Activated CD8-positive, alpha-beta T cell treated with anti-CD3 and anti-CD28 coated beads for 36 hours (primary cell): ENCODE measurements at places on chromosomes 12 and 14. TPM values are rescaled to one million over a fixed set of nuclear protein-coding genes. Genes with fewer than 3 reads are reported as not detected.
A peak's percentile ranks its signal among the peaks of the same experiment; 100 is the strongest.

The CABP1 gene
- 0.50 TPM for total RNA-seq

GRCh38 chr14:77061630-77062257 is 33.2 kb upstream of the IRF2BPL start:
- DNase-seq, result no peak
- no peak overlapping the region for H3K4me3 ChIP-seq
- no peaks in the 10 kb centered on the region for H3K27me3 ChIP-seq
- H3K36me3 ChIP-seq, result no peaks in the 10 kb centered on the region
- H3K4me1 ChIP-seq, result no peaks in the 10 kb centered on the region
- H3K27ac ChIP-seq, result no peak overlapping the region

DNA sequence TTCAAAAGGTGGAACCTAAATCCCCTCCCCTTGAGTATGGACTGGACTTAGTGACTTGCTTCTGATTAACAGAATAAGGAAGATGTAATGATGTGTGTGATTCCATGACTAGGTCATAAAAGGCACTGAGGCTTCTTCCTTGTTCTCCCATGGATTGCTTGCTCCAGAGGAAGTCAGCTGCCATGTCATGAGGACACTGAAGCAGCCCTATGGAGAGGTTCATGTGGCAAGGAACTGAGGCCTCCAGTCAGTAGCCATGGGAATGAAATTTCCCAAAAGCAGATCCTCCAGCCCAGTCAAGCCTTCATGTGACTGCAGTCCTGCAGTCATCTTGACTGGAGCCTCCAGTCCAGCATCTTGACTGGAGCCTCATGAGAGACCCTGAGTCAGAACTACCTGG is 10.7 kb downstream of the TMBIM4 start:
- H3K4me1 ChIP-seq, result peaks cover 57% of the 10 kb centered on the region
- no peak overlapping the region for H3K27ac ChIP-seq
- H3K27me3 ChIP-seq, result no peaks in the 10 kb centered on the region
- H3K36me3 ChIP-seq, result peaks cover 45% of the 10 kb centered on the region
- no peak for DNase-seq
- no peak overlapping the region for H3K4me3 ChIP-seq

DNA sequence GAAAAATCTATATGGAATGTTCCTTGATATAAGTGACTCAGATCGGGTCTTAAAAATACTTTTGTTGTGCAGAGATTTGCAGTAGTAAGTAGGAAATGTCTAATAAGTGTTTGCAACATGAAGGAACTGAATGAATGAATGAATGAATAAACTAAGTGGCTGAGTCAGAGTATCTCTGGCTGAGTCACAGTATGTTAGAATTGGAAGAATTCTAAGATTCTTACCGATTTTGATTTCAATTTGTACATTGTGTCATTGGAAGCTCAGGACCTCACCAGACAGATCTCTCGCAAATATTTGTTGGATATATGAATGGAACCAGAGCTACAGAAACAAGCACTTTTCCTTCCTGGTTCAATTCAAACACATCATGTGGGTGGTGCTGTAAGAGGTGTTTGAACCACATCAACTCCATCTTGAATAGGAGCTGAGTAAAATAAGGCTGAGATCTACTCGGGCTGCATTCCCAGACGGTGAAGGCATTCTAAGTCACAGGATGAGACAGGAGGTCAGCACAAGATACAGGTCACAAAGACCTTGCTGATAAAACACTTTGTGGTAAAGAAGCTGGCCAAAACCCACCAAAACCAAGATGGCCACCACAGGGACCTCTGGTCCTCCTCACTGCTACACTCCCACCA is 123.9 kb upstream of the FOXN3 start:
- DNase-seq, result no peak
- no peak overlapping the region for H3K4me3 ChIP-seq
- no peaks in the 10 kb centered on the region for H3K27me3 ChIP-seq
- H3K36me3 ChIP-seq, result peaks cover 17% of the 10 kb centered on the region

GRCh38 chr12:62129291-62129690 is 130.9 kb upstream of the USP15 start:
- H3K4me1 ChIP-seq, result no peaks in the 10 kb centered on the region
- H3K4me3 ChIP-seq, result no peak overlapping the region
- no peaks in the 10 kb centered on the region for H3K36me3 ChIP-seq
- DNase-seq, result no peak
- H3K27me3 ChIP-seq, result no peaks in the 10 kb centered on the region

GRCh38 chr12:15527201-15528080 is 205.1 kb downstream of the PTPRO start:
- no peak overlapping the region for H3K27ac ChIP-seq
- DNase-seq, result peak; percentile 14
- peaks cover 2% of the 10 kb centered on the region for H3K27me3 ChIP-seq
- H3K4me1 ChIP-seq, result peaks cover 2% of the 10 kb centered on the region
- peaks cover 3% of the 10 kb centered on the region for H3K36me3 ChIP-seq
- H3K4me3 ChIP-seq, result no peak overlapping the region

DNA sequence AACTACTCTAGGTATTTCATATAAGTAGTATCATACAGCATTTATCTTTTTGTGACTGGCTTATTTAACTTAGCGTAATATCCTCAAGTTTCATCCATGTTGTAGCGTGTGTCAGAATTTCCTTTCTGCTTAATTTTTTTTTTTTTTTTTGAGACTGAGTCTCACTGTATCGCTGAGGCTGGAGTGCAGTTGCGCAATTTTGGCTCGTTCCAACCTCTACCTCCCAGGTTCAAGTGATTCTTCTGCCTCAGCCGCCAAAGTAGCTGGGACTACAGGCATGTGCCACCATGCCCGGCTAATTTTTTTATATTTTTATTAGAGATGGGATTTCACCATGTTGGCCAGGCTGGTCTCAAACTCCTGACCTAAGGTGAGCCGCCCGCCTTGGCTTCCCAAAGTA is 28.9 kb downstream of the PNMA1 start:
- no peak for DNase-seq
- H3K4me3 ChIP-seq, result no peak overlapping the region
- no peak overlapping the region for H3K27ac ChIP-seq
- H3K4me1 ChIP-seq, result no peaks in the 10 kb centered on the region
- no peaks in the 10 kb centered on the region for H3K27me3 ChIP-seq

The AQP2 gene
- total RNA-seq, result not detected

DNA sequence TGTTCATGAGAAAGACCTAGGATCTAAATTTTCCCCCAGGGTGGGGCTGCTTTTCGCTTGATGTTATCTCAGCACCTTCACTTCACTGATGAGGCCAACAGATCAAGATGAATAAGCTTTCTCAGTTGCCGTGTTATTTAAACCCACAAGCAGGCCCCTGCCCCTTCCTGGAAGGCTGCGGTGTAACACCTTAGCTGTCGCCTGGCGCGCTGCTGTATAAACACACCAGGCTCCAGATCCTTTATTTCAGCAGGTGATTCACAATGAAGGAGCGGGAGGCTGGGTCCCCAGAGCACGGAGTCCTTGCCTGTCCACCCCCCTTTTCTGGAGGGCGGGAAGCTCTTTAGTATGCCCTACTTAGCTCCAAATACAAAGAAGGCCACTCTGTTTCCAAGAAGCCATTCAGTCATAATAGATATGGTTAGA is 515.4 kb downstream of the FUT8 start:
- H3K36me3 ChIP-seq, result no peaks in the 10 kb centered on the region
- H3K27ac ChIP-seq, result peak overlapping the region; percentile 75
- no peaks in the 10 kb centered on the region for H3K27me3 ChIP-seq
- DNase-seq, result peak; percentile 95
- H3K4me3 ChIP-seq, result peak overlapping the region; percentile 34

DNA sequence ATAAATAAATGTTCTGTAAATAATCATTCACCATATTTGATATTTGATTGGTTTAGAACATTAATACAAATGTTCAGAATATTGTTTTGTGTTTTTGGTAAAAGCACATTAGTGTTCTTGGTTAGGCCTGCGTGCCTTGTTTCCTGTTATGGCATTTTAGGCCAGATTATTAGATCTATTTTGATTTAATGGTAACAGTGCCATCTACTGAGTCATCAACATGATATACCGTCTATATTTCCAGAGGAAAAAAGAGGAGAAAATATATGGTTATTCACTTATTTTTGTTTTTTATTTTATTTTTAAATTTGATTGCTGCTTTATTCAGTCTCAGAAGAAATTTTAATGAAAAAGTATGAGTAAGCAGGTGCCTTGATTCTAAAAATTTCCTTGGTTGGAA is 60.3 kb downstream of the GPHN start:
- H3K27ac ChIP-seq, result no peak overlapping the region
- H3K27me3 ChIP-seq, result no peaks in the 10 kb centered on the region
- no peak for DNase-seq
- peaks cover 14% of the 10 kb centered on the region for H3K36me3 ChIP-seq
- H3K4me3 ChIP-seq, result no peak overlapping the region
- H3K4me1 ChIP-seq, result peaks cover 7% of the 10 kb centered on the region

- no peak overlapping the region for H3K27ac ChIP-seq
- H3K27me3 ChIP-seq, result no peaks in the 10 kb centered on the region
- H3K36me3 ChIP-seq, result no peaks in the 10 kb centered on the region
- no peak for DNase-seq
These were observed 232.0 kb upstream of the PLXNC1 start for GRCh38 chr12:93916402-93916801.

DNA sequence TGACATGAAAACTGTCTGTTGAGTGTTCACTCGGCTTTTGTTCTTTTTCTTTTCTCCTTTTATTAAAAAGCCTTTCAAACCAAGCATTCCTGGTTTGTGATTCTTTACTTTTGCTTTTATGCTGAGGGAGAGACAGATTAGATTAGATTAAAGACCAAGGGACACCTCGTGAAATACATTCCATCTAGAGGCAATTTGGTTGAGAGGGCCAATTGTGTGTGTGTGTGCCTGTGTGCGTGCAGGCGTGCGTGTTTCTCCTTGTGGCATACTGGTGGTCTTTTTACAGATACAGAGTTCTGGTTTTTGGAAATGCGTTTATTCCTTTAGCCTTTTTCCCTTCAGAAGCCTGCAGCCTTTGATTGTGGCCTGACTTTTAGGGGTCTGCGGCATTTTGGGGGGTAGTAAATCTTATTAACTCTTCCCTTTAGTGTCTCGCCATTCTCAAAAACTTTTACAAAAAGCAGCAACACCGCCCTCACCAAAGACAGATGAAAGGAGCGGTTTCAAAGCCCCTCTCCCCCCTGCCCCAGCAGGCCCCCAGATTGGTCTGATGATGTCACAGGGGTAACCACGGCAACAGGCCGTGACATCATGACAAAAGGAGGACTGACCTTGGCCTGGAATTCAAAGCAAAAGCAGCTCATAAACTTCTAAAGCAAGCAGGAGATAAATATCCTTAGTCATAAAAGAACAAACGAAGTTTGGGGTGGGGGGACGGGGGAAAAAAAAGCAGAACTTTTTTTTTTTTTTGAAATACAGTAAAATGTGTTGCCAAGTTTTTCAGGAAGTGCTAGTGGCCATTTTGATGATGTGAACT is 84.1 kb upstream of the TBX3 start:
- H3K36me3 ChIP-seq, result no peaks in the 10 kb centered on the region
- H3K4me3 ChIP-seq, result no peak overlapping the region
- no peak overlapping the region for H3K27ac ChIP-seq

- H3K27me3 ChIP-seq, result peaks cover 2% of the 10 kb centered on the region
- no peak overlapping the region for H3K27ac ChIP-seq
- H3K4me3 ChIP-seq, result no peak overlapping the region
- no peaks in the 10 kb centered on the region for H3K36me3 ChIP-seq
These were observed 480.2 kb upstream of the CCDC196 start for GRCh38 chr14:66005900-66006434.

DNA sequence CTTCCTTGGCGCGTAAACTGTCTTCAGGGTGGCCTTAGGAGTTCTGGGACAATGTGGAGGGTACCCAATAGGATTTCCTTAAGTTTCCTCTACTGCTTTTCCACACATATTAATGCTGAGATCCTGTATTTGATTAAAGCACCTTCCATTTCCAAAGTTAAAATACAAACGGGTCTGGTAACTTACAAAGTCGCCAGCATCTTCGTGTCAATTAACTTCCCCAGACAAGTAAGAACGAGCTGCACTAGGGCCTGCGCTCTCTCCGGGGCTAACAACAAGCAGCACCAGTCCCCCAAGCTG is 130.9 kb downstream of the NDUFA12 start:
- no peak overlapping the region for H3K27ac ChIP-seq
- peaks cover 44% of the 10 kb centered on the region for H3K27me3 ChIP-seq
- H3K4me1 ChIP-seq, result peaks cover 18% of the 10 kb centered on the region
- peak overlapping the region; percentile 26 for H3K4me3 ChIP-seq
- no peaks in the 10 kb centered on the region for H3K36me3 ChIP-seq
- DNase-seq, result no peak

GRCh38 chr12:42021469-42021868 is 123.2 kb downstream of the GXYLT1 start:
- no peak for DNase-seq
- H3K27ac ChIP-seq, result no peak overlapping the region
- H3K36me3 ChIP-seq, result no peaks in the 10 kb centered on the region
- H3K27me3 ChIP-seq, result peaks cover 12% of the 10 kb centered on the region
- H3K4me1 ChIP-seq, result peaks cover 8% of the 10 kb centered on the region
- no peak overlapping the region for H3K4me3 ChIP-seq

- H3K27me3 ChIP-seq, result peaks cover 9% of the 10 kb centered on the region
- no peaks in the 10 kb centered on the region for H3K36me3 ChIP-seq
- H3K4me1 ChIP-seq, result no peaks in the 10 kb centered on the region
- no peak for DNase-seq
- no peak overlapping the region for H3K4me3 ChIP-seq
These were observed 10.2 kb upstream of the HMGA2 start for GRCh38 chr12:65814038-65814437.

The PRR4 gene
- 0.69 TPM for total RNA-seq

GRCh38 chr14:32345311-32345791 is 16.3 kb downstream of the AKAP6 start:
- H3K4me3 ChIP-seq, result no peak overlapping the region
- H3K4me1 ChIP-seq, result no peaks in the 10 kb centered on the region
- no peaks in the 10 kb centered on the region for H3K27me3 ChIP-seq
- no peak for DNase-seq

GRCh38 chr14:49944501-49944900 is 51.6 kb downstream of the ARF6 start:
- no peak overlapping the region for H3K4me3 ChIP-seq
- H3K36me3 ChIP-seq, result peaks cover 10% of the 10 kb centered on the region
- H3K27ac ChIP-seq, result no peak overlapping the region

DNA sequence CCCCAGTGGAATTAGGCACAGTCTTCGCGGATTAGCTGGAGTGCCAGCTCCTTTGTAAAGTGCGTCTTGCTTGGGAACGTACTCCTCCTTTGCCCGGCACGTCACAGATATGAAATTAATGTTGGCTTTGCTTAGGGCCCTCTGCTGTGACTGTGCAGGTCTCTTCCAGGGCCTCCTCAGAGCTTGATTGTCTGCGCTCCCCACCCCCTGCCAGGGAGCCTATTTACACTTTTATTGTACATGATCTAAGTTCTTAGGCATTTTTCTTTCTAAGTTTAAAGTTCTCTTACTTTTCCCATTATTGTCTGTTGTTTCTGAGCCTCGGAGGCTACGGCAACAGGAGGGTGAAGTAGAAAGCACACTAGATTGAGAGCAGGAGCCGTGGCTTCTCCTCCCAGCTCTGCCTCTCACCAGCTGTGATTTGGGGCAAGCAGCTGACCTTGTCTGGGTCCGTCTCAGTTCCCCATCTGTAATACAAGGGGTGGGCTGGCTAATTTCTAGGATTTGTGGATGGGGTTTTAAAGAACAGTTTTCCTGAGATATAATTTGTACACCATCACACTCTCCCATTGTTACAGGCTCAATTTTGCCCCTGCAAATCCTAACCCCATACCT is 81.8 kb downstream of the TSPAN9 start:
- H3K27ac ChIP-seq, result no peak overlapping the region
- H3K36me3 ChIP-seq, result no peaks in the 10 kb centered on the region
- DNase-seq, result no peak
- no peaks in the 10 kb centered on the region for H3K4me1 ChIP-seq
- H3K4me3 ChIP-seq, result no peak overlapping the region

The PPP1R13B gene
- 11.9 TPM for total RNA-seq
